ENCODE measurements at places on chromosomes 5 and 9.

DNA sequence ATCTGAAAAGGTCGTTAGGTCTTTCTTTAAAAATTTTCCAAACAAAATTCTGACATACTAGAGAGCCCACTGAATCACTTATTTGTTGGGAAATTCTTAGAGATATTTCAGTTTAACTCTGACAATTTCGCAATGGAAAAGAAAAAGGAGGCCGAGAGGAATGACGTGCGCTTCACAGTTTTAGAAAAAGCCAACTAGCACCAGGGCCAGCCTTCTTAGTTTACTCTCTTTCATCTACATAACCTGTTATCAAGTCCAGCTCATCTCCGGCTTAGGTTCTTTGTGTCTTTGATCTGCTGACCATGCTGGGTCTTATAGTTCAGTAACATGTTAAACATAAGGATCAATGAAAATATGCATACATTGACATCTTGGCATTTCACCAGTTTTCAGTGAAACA, 201.7 kb upstream of the TAS2R1 start:
- DNase-seq = no peak

GRCh38 chr9:19490269-19490668, 81.5 kb downstream of the ACER2 start:
- no peak for DNase-seq

- DNase-seq = no peak
Measured at GRCh38 chr5:54103871-54104270, 206.5 kb downstream of the ARL15 start.

- DNase-seq = no peak
Measured at GRCh38 chr9:16626577-16627130, 243.8 kb downstream of the BNC2 start.

DNA sequence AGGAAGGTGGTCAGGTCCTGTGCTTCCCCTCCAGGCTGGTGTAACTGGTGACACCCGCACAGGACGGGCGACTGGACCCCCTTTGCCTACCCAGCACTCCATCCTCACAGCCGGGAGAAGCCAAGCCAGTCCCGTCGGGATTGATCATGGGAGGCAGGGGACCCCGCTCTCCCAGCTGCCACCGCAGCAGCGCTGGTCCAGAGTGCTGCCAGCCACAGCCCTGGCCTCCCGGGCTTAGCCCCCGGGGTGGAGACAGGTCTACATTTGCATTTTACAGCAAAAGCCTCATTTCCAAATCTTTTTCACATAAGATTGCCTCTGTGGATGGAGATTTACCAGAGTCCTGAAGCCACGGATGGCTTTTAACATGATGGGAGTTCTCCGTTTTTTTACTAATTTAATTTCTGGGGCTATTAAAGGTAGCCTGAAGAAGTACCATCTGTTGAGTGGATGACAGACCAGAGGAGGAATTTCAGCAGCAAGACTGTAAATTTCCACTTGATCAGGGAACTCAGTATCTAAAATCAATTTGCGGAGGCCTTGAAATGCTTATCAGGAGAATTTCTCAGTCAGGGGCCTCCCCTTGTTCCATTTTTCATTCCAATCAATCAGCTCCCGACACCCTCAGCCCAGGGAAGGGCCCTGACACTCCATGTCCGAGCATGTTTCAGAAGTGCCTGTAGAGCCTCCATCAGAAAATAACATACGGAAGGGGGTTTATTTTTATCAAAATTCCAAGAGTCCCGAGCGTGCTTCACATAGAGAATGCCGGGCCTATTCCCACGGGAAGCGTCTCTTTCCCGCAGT, 80.6 kb downstream of the OLFM1 start:
- DNase-seq = no peak

DNA sequence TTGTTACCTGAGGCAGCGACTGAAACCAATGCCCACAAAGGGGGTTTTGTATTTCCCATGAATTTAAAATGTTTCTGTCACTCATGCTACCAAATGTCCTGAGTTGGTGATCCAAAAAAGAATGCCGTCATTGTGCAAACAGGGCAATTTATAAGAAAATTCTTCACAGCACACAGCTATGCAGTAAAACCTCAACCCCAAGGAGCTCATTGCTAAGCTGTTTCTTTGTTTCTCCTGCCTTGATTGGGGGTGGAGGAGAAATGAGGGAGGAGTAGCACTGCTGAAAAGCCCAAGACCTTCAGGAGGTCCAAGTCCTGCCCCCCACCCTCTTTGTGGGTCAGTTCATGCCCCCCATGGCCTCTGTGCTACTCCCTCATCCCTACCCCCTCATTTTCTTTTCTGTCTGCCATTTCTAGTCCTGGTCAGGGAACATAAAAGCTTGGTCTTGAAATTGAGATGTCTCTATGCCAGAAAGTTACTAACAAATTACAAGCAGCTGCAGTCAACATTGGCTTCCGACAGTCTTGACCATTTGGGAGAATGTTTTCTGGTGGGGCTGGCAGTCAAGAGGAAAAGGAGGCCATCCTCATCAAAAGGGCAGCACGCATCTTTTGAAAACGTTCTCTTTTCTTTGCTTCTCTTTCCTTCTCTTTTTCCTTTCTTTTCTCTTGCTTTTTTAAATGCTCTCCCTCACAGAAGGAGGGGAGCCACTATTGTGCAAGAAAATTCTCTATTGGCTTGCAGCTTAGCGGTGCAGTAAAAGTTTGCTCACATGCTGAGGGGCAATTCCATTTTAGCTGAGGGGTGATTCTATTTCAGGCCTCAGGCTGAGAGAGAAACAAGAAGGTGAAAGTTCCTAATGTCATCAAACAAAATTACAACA, 133.3 kb downstream of the GCNT1 start:
- no peak for DNase-seq

- DNase-seq = no peak
Measured at GRCh38 chr5:90690307-90690706, 131.7 kb downstream of the ADGRV1 start.

DNA sequence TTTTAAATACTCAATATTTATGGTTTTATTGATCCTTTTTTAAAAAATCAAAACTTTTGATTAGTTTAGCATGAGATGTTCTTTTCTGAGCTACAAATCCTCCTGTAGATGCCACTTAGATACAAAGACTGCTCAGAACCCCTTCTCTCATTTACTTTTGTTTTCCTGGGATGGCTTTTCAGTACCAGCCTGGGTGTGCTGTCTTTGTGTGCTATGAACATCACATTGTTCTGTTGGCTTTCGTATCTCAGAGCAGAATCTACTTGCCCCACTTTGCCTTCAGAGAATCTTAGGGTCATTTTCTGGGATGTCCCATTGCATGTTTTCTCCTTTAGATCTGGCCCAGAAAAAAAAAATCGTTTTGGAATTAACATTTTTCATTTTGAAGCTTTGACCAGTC, 85.9 kb downstream of the RASGRF2 start:
- no peak for DNase-seq

GRCh38 chr5:172802567-172803176, 31.4 kb upstream of the ERGIC1 start:
- no peak for DNase-seq

GRCh38 chr9:11735391-11735790, 957.8 kb upstream of the TYRP1 start:
- no peak for DNase-seq

DNA sequence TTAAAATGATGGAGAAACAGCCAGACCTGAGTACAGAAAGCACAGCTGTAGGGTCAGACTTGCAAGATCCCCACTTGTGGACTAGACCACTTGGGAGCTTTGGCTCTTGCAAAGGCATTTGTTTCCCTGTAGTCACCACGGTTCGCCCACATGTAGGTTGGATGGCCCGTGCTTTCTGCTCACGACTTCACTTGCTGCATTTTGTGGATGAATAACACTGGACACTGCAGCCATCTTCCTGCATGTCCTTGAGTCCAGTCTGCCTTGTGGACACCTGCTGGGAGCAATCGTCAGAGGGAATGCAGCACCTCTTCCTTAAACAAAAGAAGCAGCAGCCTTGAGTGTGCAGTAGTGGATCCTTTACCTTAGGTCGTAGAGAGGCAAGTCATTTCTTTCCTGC, 372.9 kb upstream of the IRX2 start:
- DNase-seq = no peak

GRCh38 chr9:127509261-127509954, 58.1 kb downstream of the LRSAM1 start:
- DNase-seq = no peak

DNA sequence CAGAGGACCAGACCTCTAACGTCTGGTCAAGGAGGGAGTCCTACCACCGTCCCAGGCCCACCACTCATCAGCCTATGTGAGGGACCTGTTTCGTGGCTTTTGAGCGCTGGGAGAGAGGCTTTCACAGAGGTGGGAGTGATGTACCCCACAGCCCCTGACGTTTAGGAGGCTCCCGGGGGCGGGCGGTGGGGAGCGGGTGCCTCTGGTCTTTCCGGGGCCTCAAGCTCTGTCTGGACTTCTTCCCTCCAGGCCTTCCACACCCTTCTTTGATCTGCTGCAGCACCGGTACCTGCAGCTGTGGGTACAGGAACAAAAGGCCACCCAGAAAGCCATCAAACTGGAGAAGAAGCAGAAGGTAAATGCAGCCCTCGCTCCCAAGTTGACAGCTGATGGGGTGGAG, 45.1 kb upstream of the BARHL1 start:
- no peak for DNase-seq

DNA sequence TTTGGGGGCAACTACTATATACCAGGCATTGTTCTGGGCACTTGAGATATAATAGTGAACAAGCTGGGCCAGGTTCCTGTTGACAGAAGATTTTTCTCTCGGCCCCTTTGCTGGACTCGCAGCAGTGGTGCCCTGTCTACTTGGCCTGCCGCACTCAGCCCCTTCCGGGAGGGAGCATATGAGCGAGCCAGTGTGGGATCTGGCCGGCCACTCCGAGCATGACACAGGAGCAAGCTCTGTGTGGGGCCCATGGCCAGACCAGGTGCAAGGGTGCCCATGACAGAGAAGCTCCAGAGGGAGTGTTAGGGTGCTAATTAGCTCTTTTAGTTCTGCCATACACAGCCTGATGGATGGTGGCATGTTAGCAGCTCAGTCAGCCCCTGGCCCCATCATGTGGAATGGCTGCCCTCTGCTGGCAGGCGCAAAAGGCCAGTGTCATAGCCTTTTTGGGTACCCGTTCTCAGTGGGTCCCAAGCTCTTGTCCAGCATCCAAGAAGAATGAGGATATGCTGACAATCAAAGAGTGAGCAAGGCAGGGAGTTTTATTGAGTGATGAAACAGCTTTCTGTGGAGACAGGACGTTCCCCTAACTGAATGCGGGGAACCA, 9.3 kb upstream of the KIF4B start:
- no peak for DNase-seq

GRCh38 chr5:367358-368130, 46.0 kb downstream of the AHRR start:
- no peak for DNase-seq

DNA sequence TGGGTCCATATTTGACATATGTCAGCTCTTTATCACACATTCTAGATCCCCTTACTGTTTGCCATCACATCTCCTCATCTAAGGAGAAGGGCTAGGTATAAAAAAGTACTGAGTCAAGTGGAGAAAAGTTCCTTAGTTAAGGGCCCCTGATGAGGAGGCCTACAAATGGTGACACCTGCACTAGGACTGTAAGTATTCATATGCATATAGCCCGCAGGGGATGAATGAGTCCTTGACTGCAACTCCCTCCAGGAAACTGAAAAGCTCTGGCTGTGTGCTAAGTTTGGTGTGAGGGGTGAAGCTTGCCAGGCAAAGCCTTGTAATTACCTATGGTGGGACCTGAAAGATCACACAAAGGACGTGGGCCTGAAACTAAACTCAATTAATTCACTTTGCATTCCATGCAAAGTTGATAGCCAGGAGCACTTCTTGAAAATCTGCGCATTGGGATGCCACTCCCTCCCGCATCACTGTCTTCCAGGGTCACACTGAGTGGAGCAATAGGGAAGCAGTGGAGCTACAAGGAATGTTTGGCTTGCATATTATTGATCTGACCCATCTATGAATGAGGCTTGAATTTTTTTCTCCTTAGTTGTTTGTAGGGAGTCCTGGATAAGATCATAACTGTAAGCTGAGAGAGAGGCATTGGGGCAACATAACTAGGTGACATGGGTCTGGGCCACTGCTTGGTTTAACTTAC, 11.9 kb upstream of the EQTN start:
- DNase-seq = no peak

- no peak for DNase-seq
Measured at GRCh38 chr9:133580419-133580738, 28.8 kb downstream of the FAM163B start.

Measured in stimulated activated CD4-positive, alpha-beta T cell treated with anti-CD3 and anti-CD28 coated beads, Interleukin-2, amount 100 ng/mL, for 4 hours (primary cell).